NCI-H2029 (cell line): ENCODE measurements at places on chromosomes 1 and 21.

GRCh38 chr1:228974273-228974672 lies 239.0 kb downstream of the RHOU start:
- DNase-seq = no peak

DNA sequence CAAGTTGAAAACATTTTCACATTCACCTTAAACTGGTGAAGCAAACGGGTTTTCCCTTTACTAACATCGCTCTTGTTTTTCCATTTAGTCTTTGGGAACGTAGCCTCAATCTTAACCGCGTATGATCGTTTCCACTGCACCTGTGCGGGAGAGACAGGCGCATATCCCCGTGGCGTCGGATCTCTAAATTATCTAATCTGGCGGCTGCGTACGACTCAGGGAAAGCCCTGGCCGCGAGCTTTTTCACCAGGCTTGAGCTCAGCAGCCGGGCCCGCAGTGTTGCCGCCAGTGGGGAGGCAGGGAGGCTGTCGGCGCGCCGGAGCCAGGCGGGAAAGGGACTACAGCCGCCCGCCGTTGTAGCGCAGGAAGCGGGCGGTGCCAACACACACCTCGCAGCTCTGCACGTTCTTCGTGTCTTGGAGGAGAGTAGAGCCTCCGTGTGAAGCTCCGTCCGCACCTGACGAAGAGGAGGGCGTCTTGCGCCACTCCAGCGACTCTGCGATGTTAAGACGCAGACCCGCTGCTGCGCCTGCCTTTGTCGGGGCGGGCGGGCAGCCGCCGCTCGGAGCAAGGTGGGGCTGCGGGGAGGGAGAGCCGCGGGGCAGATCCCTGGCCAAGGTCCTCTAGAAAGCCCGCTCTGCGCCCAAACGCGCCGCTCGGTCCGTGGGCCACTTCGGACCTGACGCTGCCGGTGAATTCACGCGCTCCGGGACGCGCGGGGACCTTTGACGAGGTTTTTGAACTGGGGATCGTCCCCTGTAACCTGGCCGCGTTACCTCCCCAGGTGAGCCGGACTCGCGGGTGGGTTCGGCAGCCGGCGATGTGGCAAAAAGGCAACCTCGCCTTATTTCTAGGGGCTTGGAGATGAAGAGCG lies 18.5 kb upstream of the TBX15 start:
- no peak for DNase-seq

DNA sequence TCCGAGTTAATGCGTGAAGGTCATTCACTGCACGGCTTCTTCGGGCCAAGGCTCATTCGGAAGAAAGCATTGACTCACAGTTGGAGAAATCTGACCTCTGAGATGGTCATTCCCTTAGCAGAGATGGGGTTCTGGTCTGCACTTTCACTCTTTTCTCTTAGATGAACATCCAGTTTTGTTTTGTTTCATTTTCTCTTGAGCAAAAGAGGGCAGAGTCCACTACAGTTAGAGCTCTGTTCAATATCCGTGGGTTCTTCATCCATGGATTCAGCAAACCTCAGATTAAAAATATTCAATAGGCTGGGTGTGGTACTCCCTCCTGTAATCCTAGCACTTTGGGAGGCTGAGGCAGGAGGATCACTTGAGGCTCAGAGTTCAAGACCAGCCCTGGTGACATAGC lies 57.4 kb upstream of the SIPA1L2 start:
- DNase-seq = no peak

DNA sequence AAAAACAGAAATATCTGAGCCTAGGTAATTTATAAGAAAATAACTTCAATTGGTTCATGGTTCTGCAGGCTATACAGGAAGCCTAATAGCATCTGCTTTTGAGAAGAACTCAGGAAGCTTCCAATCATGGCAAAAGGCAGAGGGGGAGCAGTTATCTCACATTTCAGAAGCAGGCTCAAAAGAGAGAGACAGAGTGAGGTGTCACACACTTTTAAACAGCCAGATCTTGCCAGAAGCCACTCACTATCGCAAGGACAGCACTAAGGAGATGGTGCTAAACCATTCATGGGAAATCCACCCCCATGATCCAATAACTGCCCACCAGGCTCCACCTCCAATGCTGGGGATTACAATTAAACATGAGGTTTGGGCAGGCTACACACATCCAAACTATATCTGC lies 25.5 kb downstream of the RGS18 start:
- DNase-seq = no peak

GRCh38 chr1:151062741-151063371 lies 2.7 kb downstream of the MLLT11 start:
- no peak for DNase-seq

DNA sequence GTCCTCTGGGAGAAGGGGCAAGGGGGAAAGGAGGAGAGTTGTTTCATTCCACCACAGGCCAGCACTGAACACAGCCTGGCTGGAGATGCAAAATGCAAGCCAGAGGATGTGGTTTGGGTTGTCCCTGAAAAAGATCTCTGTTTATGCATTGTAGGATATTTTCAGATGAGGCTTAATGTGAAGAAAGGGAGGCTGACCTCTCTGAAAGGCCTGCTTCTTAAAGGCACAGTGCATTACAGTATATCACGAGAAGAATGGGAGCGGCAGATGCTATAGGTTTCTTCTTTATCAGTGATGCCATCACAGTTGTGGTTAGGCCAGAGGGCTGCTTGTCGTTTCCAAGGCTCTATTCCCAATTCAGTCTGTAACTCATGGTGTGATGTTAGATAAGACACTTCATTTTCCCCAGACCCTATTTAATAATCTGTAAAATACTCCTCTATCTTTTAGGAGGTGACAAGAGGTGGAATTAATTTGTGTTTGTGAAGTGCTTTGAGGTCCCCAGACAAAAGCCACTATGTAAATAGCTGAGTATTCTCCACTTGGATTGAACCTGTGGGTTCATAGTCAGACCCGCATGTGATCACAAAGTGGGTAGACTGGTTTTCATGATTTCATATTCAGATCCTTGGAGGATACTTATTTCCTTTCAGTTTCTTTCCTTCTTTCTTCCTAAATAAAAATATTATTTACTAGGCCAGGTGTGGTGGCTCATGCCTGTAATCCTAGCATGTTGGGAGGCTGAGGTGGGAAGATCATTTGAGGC lies 76.5 kb upstream of the WDR26 start:
- no peak for DNase-seq

GRCh38 chr21:44846485-44847260 lies 26.8 kb downstream of the PTTG1IP start:
- no peak for DNase-seq

GRCh38 chr1:164562061-164562460 lies 3.1 kb downstream of the PBX1 start:
- DNase-seq = no peak

- DNase-seq = no peak
Observed at GRCh38 chr1:73887412-73887811, 310.6 kb downstream of the LRRIQ3 start.

GRCh38 chr1:67844988-67845387 lies 11.7 kb upstream of the GNG12 start:
- DNase-seq = no peak

- no peak for DNase-seq
Observed at GRCh38 chr1:152886085-152886484, 8.0 kb downstream of the SMCP start.

- no peak for DNase-seq
Observed at GRCh38 chr1:117363571-117364048, 3.6 kb upstream of the MAN1A2 start.

GRCh38 chr1:209404577-209404976 lies 178.9 kb upstream of the CAMK1G start:
- no peak for DNase-seq

- no peak for DNase-seq
Observed at GRCh38 chr1:234962340-234962989, 166.2 kb downstream of the TOMM20 start.

- DNase-seq = no peak
Observed at GRCh38 chr1:100325415-100326324, 26.6 kb upstream of the CDC14A start.

DNA sequence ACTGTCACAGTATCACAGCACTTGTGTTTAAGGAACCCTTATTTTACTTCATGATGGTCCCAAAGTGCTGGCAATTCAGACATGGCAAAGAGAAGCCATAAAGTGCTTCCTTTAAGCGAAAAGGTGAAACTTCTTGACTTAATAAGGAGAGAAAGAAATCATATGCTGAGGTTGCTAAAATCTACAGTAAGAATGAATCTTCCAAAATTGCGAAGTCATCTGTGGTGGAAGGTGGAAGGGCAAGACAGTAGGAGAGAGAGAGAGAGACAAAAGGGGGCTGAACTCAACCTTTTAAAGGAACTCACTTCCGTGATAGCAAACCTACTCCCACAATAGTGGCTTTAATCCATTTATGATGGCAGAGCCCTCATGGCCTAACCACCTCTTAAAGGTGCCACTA lies 19.3 kb upstream of the AADACL3 start:
- DNase-seq = no peak

- no peak for DNase-seq
Observed at GRCh38 chr21:21860888-21861287, 862.7 kb downstream of the NCAM2 start.

GRCh38 chr1:244242446-244242845 lies 191.4 kb downstream of the ZBTB18 start:
- no peak for DNase-seq

GRCh38 chr1:204278251-204278650 lies 64.5 kb upstream of the GOLT1A start:
- no peak for DNase-seq

DNA sequence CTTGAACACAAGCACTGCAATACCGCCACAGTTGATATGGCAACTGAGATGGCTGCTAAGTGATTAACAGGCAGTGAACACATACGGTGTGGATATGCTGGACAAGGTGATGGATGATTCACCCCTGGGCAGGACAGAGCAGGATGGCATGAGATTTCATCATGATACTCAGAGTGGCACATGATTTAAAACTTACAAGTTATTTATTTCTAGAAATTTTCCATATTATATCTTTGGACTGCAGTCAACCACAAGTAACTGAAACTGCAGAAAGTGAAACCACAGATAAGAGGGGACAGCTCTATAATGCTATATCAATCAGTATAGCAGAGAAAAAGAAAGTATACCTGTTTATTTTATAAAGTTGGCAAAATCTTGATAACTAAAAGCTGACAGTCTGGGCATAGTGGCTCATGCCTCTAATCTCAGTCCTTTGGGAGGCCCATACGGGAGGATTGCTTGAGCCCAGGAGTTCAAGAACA lies 47.9 kb downstream of the PHACTR4 start:
- no peak for DNase-seq

- no peak for DNase-seq
Observed at GRCh38 chr1:232363008-232363407, 266.9 kb downstream of the SIPA1L2 start.

GRCh38 chr21:33642027-33642895 lies at the start of gene ITSN1:
TSS of gene ITSN1 (plus strand) at chr21:33642501. CDS start at chr21:33718829, 76,328 bp downstream.
- peak; percentile 99 for DNase-seq

DNA sequence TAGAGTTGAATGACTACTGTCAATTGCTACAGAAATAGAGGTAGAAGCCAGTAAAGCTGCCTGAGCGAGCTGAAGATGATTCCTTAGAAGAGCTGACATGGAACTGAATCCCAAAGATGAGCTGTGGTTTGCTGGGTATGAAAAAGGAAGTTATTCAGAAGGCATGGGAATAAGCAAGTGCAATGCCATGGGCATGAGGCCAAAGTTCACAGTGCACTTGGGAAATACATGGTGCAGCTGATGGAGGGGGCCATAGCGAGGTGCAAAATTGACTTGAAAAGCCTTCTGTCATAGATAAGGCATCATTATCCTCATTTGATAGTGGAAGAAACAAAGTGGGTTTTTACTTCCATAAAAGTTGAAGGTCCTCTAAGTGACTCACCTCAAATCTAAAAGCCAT lies 88.6 kb downstream of the NEK7 start:
- no peak for DNase-seq

- DNase-seq = no peak
Observed at GRCh38 chr21:44920694-44921604, at the start of gene ITGB2. TSS of gene ITGB2 (minus strand) at chr21:44920899. CDS start at chr21:44910782, 10,117 bp downstream.

GRCh38 chr1:64711266-64711665 lies 33.6 kb upstream of the RAVER2 start:
- DNase-seq = no peak
